Thymus (tissue), 14 donors: ENCODE measurements at places on chromosomes 1 and 21.

- DNase-seq, result no peak
These were observed 40.3 kb upstream of the ARHGEF16 start for GRCh38 chr1:3413975-3414710.

DNA sequence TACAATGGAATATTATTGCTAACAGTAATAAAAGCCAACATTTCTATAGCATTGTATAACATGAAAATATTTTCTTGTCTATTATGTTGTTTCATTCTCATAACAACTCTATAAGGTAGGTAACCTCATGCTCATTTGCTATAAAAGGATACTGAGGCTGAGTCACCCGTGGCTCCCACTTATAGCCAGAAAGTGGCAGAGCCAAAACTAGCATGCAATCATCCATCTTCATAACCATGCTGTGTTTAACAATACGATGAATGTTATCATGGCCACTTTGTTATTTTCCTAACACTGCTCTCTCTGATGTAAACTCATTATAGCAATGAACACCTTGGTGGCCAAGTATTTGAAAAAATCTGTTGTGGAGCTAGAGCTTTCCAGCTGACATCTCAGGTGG is 80.8 kb upstream of the JUN start:
- no peak for DNase-seq

- DNase-seq, result no peak
These were observed 170.8 kb downstream of the LBR start for GRCh38 chr1:225257081-225257480.

GRCh38 chr1:56561227-56562019 is 17.9 kb downstream of the PLPP3 start:
- no peak for DNase-seq

DNA sequence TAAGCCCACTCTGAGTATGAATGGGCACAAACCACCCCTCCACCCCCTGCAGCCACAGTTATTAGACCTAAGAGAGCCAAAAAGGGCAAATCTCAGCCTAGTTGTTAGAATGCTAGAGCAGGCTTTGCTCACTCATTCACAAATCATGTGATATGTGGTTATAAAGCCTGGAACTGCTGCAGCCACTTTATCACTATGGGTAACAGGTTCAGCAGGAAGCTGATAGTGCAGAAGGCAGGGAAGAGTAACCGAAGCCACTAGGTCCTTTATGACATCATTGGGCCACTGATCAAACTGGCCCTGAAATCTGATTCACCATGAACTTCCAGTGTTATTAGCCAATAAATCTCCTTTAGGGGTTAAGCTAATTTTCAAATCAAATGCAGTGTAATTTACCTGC is 134.7 kb downstream of the GRIK1 start:
- DNase-seq, result no peak

GRCh38 chr1:235430991-235431390 is 63.8 kb downstream of the TBCE start:
- DNase-seq, result no peak

- DNase-seq, result no peak
These were observed 105.3 kb upstream of the CLDN14 start for GRCh38 chr21:36584980-36585940.

DNA sequence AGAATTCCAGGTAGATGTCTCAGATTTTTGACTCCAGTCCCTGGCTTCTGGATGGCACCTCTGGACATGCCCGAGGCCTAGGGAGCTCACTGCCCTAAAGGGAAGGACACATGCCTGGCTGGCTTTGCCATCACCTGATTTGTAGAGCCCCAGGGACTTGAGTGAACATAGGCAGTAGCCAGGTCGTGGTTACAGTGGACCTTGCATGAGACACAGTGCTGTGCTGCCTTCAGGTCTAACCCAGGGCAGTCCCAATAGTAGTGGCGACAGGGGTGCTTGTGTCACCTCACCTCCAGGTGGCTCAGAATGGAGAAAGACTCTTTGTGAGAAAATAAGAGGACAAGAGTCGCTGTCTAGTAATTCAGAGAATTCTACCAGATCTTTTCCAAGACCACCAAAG is 166.7 kb downstream of the USP25 start:
- DNase-seq, result no peak
